GOT3 (cell line): ENCODE measurements at places on chromosomes 2 and 18.

- no peak for DNase-seq
Measured at GRCh38 chr2:148578493-148578884, 66.1 kb upstream of the EPC2 start.

GRCh38 chr2:119699016-119699606 is 20.1 kb downstream of the TMEM177 start:
- no peak for DNase-seq

GRCh38 chr18:45373286-45373880 is 241.9 kb upstream of the SLC14A2 start:
- no peak for DNase-seq

- DNase-seq = no peak
Measured at GRCh38 chr2:167759531-167759930, 487.9 kb downstream of the STK39 start.

DNA sequence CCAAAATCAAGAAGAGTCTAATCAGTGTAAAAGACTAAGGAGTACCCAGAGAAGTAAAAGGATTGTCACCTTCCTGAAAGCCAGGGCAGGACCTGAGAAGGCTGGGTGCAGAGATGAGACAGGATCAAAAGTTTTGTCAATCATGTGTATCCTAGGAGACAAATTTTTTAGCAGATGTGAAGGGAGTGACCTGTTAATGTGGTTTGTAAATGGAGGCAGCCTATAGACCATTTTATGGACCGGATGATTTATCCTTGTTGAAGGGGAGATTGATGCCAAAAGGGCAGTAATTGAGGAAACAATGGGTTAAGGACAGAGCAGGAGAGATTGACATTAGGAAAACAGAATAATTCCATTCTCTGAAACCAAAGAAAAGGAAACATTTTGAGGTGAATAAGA is 813 bp downstream of the NDC80 start:
- DNase-seq = no peak

DNA sequence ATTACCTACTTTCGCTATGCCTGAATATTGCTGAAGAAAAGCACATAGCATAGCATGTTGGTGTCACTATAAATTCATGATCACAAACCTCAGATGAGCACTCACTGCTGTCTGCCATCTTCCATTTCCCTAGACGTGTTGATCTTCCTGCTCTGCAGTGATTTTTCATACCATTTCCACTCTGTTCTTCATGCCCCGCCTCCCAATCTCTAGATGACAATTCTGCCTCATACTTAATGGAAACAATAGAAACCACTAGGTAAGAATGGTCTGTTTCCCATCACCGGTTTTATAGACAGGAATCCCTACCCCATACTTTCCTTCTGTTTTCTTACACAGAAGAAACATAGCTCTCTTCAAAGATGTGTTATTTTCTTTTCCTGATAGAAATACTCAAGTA is 63.8 kb downstream of the PIK3C3 start:
- no peak for DNase-seq

GRCh38 chr2:25720575-25720974 is 47.2 kb upstream of the DTNB start:
- DNase-seq = no peak

DNA sequence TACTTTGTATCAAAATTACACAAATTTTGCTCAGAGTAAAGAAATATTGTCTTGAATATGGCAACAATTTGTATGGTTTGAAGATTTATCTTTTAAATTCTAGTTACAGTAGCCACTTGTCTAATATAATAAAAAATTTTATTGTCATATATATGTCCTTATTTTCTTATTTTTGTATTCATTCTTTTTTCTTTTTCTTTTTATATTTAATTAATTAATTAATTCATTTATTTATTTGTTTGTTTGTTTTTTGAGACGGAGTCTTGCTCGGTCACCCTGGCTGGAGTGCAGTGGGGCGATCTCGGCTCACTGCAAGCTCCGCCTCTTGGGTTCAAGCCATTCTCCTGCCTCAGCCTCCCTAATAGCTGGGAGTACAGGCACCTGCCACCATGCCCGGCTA is 3.7 kb upstream of the CDH19 start:
- DNase-seq = no peak

DNA sequence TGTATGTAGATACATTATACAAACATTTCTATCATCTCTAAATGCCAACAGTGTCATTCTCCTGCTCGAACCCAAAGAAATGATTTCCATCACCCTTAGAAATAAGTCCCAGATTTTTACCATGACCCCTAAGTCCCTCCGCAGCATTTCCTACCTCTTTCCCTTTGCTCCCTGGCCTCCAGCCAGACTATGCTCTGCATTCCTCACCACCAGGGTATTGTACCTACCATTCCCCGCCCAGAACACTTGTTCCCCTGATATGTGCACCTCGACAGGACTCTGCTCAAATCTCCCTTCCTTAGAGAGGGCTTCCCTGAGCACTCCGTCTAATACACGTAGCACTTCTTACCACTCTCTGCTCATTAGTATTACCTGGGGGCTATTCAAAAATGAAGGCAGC is 630.2 kb downstream of the ARHGAP15 start:
- DNase-seq = no peak

GRCh38 chr2:73870084-73870483 is 22.7 kb upstream of the ACTG2 start:
- DNase-seq = no peak

- peak; percentile 26 for DNase-seq
Measured at GRCh38 chr2:55049043-55049820, 1.0 kb downstream of the RTN4 start.

DNA sequence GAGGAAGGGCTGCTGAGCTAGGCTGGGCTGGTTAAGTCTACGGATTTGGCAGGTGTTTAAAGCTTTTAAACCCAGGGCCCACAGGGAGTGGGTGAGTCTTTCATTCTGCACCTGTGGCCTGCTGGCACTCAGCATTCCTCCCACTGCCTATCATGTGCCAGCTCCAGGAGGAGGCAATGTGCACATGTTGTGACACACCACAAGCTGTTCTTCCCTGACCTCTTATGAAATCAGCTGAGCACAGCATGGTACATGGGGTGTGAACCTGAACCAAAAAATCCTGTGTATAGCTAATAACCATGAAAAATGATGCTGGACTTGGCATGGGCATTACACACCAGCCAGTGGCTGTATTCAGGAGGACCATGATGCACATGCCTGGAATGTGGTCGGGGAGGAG is 297.9 kb upstream of the MMADHC start:
- DNase-seq = no peak

- DNase-seq = no peak
Measured at GRCh38 chr18:10055125-10055750, 141.4 kb downstream of the VAPA start.

DNA sequence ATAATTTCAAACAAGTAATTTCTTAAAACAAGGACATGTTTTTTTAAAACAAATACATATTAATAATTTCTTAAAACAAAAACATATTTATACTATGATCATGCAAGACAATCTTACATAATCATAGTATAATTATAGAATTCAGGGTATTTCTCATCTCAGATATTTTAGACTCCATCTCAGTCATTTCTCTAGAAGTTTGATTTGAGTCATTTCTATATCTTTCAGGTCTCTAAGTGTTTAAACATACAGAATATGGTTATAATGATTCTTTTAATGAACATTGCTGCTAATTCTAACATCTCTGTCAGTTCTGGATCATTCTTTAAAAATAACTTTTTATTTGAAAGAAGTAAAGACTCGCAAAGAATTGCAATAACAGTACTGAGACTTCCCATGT is 154.2 kb upstream of the KYNU start:
- no peak for DNase-seq

DNA sequence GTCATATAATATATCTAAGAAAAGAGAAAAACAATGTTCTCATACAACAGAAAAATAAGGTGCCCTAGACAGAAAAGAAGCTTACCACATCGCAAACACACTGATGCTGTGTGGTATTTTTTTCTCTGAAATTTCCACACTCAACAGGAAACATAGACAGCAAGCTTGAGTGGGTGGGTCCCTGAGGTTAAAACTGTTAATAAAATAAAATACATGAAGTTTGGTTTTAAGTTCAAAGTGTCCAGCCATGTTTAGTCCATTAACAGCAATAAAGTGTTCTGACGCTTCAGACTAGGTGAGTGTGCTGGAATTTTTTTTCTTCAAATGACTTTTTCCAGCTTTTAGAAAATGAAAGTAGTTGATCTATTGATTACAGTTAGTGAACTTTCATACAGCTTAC is 83.3 kb upstream of the EPB41L5 start:
- DNase-seq = no peak

DNA sequence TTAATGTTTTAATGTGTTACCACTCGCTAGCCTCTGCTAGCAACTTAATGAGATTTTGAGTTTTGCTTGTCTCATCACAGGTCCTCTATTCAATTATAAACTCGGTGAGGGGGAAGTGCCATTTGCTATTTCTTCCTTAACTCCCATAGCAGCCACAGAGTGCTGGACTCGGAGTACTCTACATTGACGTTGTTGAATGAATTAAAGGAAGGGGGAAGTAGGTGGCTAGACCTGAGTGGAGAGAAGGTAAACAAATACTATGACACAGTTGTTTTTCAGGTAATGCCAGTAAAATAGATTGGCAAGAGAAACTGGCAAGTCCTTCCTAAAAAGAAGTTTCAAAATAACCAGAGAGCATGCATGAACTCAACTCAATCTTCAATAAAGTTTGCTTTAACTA is 339.3 kb downstream of the HRH4 start:
- DNase-seq = no peak

DNA sequence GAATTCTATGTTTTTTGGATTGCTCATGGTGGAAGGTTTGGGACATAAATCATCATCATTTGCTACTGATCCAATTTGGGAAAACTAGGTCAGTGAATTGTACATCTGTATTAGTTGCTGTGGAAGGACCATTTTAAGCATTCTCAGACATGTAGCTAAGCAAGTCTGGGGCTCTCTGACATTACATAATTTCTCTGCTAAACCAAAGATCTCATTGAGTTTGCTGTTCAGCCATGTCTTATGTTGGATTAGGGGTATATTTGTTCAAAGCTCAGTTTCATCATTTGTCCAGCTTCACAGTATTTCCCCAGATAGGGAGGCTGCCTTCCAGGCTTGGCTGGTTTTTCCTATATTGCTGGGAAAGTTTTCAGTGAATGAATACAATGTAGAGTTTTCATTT is 399.7 kb downstream of the MTX2 start:
- no peak for DNase-seq
